ENCODE measurements at places on chromosomes 4 and X.

GRCh38 chr4:113322736-113323135, 273.3 kb downstream of the ANK2 start:
- no peak for DNase-seq

DNA sequence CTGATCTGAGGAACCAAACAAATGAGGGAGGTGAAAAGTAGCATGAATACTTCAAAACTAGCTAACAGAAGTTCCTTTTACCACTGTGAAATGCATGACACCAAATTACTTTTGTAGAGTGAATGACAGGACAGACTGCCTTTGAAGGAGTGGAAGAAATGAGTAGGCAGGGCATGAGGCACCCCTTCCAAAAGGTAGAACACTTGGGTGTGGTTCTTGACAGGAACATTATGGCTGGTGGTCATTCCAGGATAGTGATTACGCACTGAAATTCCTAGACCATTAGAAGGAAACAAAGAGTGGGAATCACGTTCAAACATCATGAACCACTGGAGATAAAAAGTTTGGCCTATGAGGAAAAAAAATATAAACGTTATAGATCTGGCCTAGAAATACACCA, 4.9 kb downstream of the HUWE1 start:
- DNase-seq: peak; percentile 19

DNA sequence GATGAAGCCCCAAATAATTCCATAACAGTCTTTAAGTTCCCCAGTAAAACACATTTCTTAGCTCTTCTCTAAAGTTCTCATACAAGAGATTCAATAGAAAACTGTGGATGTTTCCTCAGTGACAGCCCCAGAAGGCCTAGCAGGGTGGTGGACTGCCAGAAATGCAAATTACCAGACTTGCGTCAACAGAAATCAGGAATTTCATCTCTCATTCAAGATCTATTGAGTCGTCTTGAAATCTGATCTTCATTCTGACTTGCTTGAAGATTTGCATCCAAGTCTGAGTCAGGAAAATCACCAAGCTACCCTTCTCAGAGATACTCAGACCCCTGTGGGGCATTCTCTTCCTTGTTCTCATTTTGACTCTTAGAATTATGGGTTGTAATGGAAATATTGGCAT, 68.9 kb upstream of the NDP start:
- DNase-seq: no peak

- DNase-seq: no peak
These were observed 1609.2 kb downstream of the STIM2 start for GRCh38 chr4:28469886-28470285.

DNA sequence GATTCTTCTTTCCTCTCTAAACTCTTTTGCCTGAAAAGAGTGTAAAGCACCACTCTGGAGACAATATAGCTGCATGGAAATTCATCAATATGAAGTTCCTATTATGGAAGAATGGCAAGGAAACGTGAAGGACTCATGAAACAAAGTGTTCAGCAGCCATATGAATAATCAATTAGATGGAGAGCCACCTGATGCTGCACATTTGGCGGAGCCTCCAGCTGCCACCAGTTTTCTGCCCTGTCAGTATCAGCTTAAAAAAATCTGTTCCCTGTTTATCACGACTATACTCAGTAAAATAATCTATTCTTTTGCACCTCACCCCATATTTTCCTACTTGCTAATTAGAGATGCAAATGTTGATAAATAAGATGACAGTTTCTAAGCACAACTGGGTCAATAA, 276.0 kb downstream of the UNC5C start:
- DNase-seq: no peak

DNA sequence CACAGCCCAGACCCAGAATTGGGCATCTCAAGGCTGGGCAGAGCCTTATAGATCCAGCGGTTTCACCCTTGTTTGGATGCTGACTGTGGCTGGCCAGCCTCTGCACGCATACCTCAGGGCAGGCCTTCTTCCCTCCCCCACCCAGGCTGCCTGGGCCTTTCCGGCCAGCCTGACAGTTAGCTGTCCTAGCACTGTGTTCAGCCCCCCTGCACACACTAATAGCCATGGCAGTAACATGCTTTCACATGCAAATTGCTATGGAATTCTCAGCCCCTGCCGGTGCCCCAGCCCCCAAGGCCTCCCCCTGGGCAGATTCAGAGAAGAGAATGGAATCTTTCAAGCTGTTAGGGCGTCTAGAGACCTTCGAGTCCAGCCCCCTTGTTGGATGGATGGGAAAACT, 17.7 kb downstream of the EFNB1 start:
- no peak for DNase-seq

DNA sequence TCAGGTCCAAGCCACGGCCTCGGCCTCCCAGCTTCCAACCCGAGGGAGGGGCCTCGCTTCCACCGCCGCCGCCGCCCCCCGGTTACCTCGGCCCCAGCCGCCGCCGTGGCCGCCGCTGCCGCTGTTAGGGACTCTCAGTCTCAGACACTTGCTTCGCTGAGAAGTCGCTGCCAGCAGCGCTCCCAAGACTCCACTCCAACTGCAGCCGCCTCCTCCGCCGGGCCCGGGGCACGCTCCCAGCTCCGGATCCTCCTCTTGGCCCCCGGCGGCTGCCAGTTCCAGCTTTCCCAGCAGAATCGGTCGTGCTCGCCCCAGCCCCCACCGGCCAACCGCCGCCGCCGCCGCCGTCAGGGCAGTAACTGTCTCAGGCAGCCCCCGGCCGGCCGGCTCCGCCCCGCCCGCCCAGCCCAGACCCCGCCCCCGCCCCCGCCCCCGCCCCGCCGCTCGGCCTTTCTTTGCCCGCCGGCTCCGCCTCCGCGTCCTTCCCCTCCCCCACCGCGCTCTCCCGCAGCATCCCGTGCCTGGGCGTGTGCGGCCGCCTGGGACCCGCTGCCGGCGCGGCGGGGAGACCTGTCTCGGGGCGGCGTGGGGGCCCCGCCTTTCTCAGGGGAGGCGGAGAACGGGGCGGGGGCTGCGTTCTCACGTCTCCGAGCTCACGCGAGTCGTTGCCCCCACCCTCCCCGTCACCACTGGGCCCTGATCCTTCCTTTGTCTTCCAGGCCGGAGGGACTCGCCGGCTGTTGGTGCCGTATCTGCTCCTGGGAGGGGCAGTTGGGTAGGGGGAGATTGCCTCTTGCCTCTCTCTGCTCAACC, at the start of gene ANKRD50:
ANKRD50 (minus strand) TSS at position 361 of the 813 bp plus-strand sequence. CDS start 2,221 bp downstream, outside the sequence.
- DNase-seq: peak; percentile 82

GRCh38 chrX:153777261-153778090, 3.4 kb upstream of the SRPK3 start:
- DNase-seq: no peak

DNA sequence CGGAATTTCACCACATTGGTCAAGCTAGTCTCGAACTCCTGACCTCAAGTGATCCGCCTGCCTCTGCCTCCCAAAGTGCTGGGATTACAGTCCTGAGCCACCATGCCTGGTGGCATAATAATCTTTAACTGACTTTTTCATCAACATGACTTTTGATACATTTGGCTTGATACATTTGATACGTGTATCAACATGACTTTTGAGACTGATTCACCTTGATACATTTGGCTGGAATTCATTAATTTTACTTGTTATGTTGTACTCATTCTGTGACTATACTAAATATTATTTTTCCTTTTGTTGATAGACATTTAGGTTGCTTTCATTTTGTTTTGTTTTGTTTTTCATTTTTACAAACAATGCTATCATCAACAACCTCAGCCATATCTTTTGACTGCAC, 6.3 kb downstream of the TMEM154 start:
- no peak for DNase-seq

- DNase-seq: no peak
These were observed 21.3 kb upstream of the BMP2K start for GRCh38 chr4:78754872-78755271.

DNA sequence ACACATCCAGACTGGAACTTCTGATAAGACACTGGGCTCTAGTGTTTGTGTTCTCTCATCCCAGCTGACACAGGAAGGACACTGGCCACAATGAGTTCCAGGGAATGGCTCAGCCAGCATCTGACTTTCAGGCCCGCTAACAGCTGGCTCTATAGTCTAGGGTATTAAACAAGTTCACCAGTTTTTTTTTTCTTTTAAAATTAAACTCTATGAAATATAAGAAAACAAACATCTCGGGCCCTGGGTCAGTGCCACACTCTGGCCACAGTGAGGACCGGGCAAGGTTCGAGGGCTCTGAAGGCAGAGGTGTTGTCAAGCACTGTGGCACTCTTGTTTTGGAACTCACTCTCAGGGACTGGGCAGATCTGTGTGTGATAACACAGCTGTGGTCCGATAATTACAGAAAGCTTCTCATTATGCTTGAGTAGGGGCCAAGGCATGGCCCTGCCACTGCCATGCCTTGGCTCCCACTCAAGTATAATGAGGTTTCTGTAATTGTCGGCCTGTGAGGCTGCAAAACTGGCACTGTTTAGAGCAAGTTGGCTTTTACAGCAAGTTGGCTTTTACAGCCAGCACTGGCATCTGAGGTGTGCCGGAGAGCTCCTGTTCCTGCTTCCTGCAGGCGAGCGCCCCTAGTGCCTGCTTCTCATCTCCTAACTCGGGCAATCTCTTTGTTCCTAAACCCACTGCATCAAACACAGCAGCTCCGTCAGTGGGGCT, 62.8 kb downstream of the PPP1R2C start:
- DNase-seq: peak; percentile 40

DNA sequence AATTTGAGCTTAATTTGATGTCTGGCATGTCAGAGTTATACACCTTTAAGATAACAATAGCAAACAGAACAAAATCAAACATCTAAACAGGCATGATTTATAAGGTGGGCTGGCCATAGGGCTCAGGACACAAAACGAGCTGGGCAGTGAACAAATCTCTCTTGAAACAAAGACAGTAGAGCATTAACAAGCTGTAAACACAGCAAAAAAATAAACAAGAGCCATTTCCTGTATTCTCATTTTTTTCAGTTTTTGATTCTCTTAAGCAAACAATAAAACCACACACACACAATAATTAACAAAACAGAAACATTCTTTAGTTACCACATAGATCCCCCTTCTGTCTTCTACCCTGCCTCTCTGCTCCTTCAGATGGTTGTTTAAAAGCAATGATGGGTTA, 68.3 kb upstream of the TMEM150C start:
- DNase-seq: no peak

DNA sequence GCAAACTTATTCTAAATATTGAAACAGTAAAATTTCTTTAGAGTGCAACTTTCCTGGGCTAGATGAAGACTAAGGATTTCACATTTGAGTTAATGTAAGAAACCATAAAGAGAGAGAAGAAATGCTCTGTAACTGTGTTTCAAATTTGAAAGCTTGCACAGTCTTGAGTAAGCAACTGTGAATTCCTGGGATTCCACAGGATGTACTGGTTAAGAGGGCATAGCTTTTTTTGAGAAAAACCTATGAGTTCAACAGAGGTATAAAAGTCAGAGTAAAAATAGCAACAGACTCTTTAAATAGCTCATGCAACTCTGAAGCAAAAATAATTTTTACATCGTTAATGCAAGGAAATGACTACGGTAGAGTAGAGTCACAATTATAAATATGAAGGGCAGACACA, 25.5 kb downstream of the ZNF330 start:
- no peak for DNase-seq

DNA sequence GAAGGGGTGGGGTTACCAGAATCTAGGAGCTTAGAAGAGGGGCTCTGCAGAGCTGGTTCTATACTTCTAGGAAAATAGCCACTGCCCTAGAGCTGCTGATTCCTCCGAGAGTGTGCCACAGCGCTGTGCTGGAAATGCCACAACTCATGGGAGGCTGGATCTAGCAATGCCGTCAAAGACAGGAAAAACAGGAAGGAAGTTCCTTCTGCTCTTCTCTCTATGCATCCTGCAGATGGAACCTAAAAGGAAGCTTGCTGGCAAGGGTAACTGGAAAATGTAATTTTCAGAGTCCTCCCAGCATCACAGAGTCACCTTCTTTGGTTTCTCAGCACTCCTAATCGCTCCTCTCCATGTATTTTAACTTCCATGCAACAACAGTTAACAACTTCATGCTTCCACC, 121.2 kb upstream of the TLL1 start:
- no peak for DNase-seq

- DNase-seq: peak; percentile 13
These were observed 327.4 kb downstream of the RPA4 start for GRCh38 chrX:97211070-97211469.

DNA sequence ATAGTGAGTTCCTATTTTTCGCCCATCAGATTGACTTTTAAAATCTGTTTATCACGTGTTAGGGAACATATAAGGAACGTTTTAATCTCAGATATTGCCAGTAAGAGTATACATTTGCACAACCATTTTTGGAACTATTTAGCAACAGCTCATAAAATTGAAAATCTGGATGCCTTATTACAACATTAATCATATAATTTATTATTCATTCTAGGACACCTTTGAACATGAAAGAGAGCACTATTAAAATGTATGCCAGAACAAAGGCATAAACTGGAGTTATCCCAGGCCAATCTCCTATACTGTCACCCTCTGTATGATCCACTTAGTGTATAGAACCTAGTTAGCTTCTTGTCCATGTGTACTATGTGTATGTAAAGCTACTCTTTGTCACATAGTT, 579.0 kb upstream of the MAGEB2 start:
- DNase-seq: no peak

- DNase-seq: peak; percentile 36
These were observed 45.6 kb downstream of the SPATA4 start for GRCh38 chr4:176149680-176150355.

- peak; percentile 64 for DNase-seq
These were observed 84.6 kb downstream of the RELL1 start for GRCh38 chr4:37601531-37601930.

GRCh38 chr4:40180356-40180755, 16.5 kb upstream of the RHOH start:
- DNase-seq: peak; percentile 62

DNA sequence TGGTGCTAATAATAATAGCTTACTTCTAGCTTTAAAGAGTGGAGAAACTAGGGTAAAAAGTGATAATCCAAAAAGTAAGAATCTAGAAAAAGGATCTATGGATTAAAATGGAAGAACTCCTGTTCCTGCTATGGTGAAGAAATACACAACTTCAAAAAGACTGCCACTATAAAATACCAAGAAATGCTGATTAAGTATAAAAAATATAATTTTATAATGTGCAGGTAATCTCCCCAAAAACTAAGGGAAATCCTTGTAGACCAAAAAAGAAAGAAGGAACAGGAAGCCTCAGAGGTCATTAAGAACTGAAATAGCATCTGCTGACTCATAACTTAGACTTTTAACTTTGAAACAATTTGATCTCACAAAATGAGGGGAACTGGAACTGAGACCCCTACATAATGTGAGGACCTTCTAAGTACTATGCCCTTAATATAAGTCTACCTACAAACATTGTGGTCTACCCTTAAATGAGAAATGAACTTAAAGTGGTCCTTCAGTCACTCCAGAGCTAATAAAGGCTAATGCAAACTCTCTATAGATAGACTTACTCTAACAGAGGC, 50.6 kb upstream of the SRPX start:
- DNase-seq: no peak
